ENCODE measurements at places on chromosomes 3 and 15.
A peak's percentile ranks its signal among the peaks of the same experiment; 100 is the strongest.

GRCh38 chr3:16849795-16850194, 35.0 kb upstream of the PLCL2 start:
- no peak for DNase-seq

DNA sequence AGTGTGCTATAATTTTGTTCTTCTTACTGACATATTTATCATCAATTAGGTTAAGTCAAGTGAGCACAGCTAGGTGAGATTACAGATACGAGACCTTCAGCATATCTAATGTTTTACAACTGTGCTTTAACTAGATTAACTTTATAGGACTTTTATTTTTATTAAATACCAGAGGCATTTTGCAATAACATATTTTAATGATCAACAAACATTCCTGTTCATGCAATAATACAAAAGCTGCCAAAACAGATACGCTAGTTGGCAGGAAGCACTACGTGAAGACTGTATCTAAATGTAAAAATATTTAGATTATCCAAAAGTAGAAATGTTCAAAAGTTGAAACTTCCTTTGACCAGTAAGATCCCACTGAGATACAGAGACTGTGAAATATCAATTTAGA, 139.1 kb downstream of the CBLB start:
- no peak for DNase-seq

DNA sequence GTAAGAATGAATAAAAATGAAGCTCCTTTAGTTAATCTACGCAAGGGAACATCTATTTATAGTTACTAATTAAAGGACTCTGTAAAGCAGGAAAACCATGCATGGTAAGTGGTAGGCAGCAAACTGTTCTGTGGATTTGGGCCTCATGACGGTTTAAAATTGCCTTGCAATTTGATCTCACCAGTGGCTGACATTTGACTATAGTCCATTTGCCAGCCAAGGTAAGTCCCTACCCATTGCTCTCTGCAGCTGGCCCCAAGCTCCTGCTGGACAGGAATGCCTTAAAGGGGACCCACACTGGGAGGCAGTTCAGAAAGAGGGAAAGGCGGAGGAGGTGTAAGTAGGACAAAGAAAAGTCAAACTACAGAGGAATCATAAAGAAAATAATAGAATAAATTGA, 203.3 kb downstream of the PLCL2 start:
- no peak for DNase-seq

- DNase-seq, result peak; percentile 29
These were observed 1.6 kb downstream of the CYP11A1 start for GRCh38 chr15:74365598-74366445.

DNA sequence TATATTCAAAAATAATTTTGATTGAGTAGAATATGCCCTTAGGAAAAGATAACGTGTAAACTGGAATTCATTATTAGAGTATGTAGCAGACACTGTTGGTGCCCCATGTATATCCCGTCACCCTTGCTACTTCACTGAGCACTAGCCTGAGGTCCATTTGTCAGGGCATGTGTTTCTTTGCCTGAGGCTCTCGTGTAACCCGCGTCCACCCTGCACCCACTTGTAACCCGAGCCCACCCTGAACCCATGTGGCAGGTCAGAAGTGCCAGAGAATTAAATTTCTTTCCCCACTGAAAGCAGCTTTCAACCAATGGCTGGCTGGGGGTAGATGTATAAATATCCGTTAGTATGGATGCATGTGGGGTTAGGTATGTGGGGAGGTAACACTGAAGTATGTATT, 474.2 kb upstream of the ZNF385D start:
- DNase-seq, result no peak

GRCh38 chr3:190692256-190692655, 170.2 kb downstream of the GMNC start:
- DNase-seq, result no peak

DNA sequence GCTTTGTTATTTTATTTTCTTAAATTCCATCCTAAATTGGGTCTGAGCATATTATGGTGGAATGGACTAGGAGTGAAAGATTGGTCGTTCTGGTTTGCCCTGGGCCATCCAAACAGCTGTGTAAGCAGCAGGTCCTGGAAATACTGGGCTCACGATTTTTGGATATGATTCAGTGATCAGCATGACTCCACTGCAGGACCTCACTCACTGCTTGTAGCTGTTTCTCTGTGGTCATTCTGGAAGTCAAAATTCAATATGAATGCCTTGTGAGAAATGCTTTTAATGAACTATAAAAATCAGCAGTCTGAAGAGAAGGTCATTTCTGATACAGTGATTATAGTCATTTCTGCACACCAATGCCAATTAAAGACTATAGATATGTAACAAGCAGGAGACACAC, 185.0 kb downstream of the RBMS3 start:
- DNase-seq, result no peak

Measured in suppressor macrophage treated with lipopolysaccharide for 1 hour (primary cell).